Stimulated activated CD4-positive, alpha-beta T cell treated with anti-CD3 and anti-CD28 coated beads, Interleukin-2, amount 100 ng/mL, for 24 hours (primary cell): ENCODE measurements at places on chromosomes 11 and 22.

DNA sequence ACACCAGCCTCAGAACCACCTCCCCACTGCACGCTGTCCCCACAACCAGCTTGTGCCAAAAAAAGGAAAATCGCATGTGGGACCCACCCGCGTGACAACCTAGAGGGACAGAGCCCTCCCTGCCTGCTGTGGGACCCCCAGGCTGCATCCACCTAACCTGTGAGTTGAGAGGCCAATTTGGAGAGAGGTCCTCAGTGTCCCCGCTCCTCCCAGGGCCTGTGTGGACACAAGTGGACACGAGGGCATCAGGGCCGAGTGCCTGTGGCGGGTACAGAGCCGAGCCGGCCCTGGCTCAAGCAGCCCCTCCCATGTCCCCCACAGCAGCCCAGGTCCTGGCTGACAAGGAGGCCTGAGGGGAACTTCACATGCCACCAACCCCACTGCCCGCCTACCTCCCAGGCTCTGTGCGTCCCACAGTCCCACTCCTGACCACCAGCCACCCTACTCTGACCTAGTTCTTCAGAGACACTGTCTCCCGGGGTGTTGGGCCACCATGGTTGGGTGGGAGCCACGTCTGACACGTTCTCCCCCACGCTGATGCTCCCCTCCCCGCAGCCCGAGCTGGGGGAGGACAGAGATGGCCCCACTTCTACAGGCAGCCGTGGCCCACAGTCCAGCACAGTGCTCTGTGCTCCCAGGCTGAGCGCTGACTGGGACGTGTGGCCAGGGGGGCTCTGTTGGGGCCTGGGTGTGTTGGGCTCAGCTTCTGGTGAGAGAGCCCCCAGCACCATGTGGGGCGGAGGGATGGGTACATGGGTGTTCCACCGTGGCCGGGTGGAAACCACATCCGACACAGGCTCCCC lies 19.2 kb downstream of the SELENOO start:
- no peak for DNase-seq

- no peak for DNase-seq
These were observed 1.9 kb upstream of the ATL3 start for GRCh38 chr11:63672936-63673539.

- DNase-seq = no peak
These were observed 75.6 kb downstream of the IGLL1 start for GRCh38 chr22:23504516-23504915.

- no peak for DNase-seq
These were observed 6.4 kb upstream of the CCDC88B start for GRCh38 chr11:64333556-64333955.

DNA sequence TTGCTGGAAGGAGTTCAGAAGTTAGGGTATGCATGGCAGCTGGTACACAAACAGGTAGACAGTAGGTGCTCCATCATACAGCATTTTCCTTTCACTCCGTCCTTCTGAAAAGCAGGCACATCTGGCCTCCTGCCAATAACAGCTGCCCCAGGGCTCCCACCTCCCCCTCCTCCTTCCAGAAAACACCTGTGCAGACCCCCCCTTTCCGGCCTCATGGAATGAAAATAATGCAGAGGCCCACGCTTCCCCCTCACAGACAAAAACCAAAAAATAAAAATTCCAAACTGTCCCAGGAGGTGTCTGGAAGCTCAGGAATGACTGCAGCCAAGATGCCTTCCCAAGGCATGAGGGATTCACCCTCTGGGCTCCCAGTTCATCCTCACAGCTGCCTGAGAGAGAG lies 185.5 kb downstream of the MN1 start:
- DNase-seq = no peak

DNA sequence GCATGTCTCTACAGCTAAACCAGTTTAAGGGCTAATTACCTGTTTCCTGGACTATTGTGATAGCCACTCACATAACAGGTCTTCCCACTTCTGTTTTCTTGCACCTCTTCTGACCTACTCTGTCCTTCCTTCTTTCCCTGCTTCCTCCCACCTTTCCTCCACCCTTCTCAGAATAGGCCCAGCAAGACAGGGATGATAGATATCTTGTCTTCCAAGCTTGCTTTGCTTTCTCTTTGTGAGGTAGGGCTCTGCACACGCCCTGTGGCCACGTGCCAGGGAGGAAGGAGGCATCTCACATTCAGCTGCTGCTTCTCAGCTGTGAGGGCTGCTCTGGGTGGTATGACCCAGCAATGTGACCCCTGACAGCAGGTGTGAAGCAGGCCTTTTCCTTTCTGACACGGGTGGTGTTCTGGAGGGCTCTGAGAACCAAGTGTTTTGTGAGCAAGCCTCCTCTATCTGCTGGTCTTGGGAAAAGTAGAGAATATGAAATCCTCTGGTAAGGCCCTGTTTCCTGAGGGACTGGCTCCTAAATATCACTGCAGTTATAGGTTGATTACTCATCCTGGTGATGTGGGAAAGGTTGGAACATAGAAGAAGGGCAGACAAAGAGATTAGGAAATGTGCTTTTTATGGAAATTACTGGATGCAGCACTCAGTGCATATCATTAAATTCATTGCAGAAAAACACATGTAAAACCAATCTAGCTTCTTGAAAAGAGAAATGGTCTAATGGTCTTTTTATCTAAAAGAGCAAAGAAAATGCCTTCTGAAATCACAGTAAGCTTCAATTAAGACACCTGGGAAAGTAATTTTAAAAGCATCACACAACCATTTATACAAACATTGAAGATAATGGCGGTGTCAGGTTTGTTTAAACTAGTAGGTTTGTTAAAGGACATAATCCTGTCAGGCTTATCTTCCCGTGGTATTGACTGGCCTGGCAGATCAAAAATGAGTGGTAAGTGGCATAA lies 8.5 kb downstream of the AMOTL1 start:
- DNase-seq = no peak

DNA sequence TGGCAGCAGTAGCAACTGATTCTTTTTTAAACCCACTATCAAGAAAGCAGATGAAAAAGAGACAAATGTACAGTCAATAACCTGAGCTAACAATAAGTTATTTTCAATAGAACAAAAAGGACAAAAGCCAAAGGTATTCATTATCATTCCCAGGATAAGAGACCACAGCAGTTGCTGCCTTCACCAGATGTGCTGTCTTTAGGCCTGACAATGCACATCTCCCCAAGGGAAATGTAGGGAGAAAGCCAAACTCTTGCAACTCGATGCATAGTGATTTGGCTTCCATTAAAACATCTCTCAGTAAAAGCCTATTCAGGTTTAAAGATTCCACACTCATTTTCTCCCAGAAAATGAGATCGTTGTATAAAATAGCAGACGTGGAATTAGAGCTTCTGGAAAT lies 210.7 kb downstream of the METTL15 start:
- no peak for DNase-seq

GRCh38 chr11:8685820-8686219 lies 3.2 kb downstream of the RPL27A start:
- DNase-seq = no peak

DNA sequence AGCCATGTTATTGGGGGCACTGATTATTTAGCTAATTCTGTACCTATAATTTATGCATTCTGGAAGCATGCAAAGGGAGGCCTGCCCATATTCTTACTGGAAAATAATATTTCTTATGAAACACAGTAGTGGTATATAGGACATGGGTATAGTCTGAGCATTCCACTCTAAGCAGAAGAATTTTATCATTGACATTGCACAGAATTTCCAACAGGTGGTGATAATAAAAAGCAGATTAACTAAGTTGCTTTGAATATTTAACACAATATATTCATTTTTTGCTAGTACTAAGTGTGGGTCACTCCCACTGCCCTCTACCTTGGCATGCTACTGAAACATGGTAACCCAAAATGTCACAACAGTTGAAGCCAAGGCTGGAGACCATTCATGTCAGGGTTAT lies 728.8 kb upstream of the FAT3 start:
- DNase-seq = no peak

GRCh38 chr11:134742956-134743819 lies 331.1 kb upstream of the B3GAT1 start:
- no peak for DNase-seq

- DNase-seq = peak; percentile 47
These were observed 32.7 kb downstream of the FLI1 start for GRCh38 chr11:128726458-128727139.

- no peak for DNase-seq
These were observed 910.4 kb downstream of the METTL15 start for GRCh38 chr11:29018631-29019030.

DNA sequence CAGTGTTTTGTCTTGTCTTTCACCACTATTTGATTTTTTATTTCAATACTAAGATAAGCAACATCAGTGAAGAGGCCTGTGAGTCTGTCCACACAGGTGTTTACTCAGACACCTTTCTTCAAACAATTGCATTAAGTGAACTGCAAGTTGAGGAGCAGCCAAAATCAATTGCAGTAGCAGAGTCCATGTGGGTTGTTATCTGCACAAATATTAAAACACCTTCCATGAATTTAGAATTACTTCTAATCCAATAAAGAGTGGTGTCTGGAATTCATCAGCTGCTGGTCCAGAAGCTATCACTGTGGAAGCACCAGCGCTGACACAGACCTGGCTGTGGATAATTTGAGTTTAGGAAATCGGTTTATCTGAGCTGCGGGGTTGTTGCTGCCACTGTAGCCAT lies 83.5 kb upstream of the FAT3 start:
- DNase-seq = no peak

DNA sequence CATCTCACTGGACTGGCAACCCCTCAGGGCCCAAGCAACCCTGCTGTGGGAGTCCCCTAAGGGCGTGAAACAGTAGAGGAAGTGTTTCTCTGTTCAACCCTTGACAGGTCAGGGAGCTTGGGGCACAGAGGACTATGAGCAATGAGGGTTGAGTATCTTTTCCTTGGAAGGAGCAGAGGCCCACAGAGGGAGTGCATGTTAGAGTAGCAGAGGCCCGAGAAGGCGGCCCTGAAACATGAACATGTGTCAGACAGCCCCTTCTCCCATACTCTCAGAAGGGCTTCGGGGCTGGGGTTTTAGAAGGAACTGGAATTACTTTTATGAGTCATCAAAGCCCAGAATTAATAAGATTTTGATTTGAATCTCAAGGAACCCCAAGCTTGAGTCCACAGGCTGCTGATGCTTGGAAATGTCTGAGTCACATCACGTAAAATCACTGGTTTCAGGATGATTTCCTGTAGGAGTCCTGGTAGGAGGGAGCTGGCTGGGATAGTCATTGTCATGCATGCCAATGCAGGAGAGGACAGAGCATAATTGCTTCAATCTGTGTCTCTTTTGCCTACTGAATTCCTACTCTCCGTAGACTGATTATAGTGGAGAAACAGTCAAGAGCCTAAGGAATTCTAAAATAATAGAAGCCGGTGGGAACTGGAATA lies 22.6 kb downstream of the C11orf71 start:
- DNase-seq = no peak
